Small intestine (tissue), 16 donors: ENCODE measurements at places on chromosomes 16 and 17. TPM values are rescaled to one million over a fixed set of nuclear protein-coding genes. Genes with fewer than 3 reads are reported as not detected.

GRCh38 chr16:21179126-21179982 lies 20.9 kb downstream of the LDAF1 start:
- DNase-seq = no peak

- DNase-seq = peak; percentile 60
Measured at GRCh38 chr17:76252040-76252954, 12.0 kb upstream of the RNF157 start.

DNA sequence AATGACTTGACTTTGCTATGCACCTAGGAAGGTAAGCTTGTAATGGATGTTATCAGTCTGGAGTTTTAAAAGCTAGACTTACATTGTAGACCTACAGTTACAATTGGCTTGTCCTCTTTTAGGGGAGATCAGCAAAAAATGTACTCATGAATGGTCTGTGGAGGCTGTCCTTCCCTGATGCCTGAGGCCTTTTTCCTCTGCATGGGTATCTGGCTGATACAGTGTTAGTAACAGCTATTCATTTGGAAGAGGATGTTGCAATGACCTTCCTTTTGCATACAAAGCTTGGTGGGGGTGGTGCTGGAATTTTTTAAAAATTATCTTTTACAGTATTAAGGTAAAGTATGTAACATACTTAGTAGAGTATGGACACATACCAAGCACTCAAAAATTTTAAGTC lies 525.5 kb downstream of the KIF2B start:
- no peak for DNase-seq

GRCh38 chr17:54524501-54524900 lies 376.2 kb upstream of the TOM1L1 start:
- DNase-seq = no peak

DNA sequence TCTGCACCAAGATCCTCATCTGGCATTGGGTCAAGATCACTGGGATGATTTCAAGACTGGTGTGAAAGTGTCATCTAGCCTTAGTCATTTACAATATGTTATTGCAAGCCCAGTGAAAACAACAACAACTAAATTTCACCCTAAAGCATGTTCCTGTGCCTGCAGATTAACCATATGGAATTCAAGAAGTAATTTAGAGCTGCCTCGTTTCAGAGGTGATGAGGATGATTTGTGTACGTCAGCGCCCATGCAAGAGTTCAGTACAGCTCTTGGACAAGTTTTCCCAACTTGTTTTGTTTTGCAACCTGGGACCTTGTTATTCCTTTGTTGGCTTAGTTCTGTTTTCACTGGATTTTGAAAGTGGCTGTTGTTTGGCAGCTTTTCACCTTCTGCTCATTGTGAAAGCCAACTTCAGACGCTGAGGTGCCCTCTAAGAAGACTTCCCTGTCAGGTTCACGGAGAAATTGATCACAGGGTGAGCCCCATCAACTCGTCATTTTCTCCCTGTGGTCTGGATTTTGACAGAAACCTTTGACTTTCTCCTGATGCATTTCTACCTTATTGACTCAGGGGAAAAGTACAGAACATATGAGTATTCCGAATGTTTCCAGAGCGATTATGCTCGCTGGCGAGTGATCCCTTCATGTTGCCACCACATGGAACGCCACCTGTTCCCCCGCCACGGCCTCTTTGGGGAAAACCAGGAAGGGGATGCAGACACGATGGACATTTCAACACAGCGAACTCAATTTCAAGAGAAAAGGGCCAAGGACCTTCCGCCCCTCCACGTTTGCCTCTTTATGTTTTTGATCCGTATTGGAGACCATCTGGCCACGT lies 85.6 kb downstream of the FOXL1 start:
- DNase-seq = no peak

DNA sequence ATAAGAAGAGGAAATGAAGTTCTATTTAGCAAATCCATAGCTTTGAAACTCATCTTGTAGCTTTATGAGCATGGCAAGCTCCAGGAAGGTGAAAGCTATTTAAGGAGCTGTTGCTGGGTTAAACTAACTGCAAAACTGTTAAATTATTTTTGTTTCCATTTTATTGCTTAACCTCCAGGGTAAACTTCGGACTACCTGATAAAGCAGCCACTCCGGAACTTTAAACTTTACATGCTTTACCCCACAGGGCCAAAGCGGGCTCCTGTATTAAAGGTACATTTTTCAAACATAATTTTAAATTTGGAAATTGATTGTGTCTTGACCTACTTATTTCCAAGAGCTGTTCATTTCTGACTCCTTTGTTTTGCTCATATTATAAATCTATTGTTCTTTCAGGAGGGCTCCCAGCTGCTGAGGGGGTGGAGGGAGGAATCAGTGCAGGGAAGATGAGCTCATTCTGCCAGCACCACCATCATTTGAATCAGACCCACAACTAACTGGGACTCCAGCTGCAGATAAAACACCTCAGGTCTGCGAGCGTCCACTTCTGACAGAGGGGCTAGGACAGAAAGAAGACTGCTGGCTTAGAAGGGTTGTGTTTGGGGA lies 157.9 kb downstream of the IRX3 start:
- no peak for DNase-seq

DNA sequence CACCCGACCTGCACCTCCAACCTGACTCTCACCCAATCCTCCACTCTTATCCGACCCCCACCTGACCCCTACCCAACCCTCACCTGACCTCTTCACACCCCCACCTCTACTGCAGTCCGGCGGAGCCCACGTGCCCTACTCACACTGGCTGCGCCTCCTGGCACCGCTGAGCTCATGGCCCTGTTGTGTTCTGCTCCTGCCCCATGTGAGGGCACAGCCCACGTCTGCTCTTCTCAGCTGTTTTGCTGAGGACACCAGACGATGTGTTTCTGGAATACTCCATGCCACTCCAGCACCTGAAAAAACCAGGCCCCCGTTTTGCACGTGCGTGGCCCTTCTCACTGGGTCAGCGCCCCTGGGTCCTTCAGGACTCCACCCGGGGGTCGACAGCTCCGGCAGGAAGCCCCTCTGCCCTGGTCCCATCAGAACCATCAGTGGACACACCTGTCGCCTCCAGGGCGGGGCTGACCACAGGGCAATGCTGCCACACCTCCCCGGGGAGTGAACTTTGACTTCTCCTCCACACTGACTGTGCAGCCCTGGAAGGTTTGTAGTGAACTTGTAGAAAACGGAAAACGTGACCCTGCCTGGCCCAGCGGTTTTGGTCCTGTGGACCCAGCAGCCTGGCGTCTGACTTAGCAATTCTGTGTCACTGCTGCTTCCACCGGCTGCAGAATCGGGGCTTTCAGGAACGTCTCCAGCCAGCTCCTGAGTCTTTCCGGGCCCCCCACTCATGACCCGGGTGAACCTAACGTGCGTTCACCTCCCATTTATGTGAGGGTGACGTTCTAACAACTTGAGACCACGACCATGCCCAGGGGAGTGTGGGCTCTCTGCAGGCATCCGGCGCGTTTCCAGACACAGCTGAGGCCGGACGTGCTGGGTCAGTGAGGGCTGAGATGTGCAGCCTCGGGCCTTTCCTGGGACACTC lies 5.7 kb upstream of the RAB40B start:
- peak; percentile 92 for DNase-seq

CCL8 gene
- polyA plus RNA-seq = 10.5 TPM

RPS6KB1 gene
- 10.6 TPM for polyA plus RNA-seq
